Brain (organoid and tissue), 16 donors: ENCODE measurements at places on chromosomes 7 and 10. TPM values are rescaled to one million over a fixed set of nuclear protein-coding genes. Genes with fewer than 3 reads are reported as not detected.

DNA sequence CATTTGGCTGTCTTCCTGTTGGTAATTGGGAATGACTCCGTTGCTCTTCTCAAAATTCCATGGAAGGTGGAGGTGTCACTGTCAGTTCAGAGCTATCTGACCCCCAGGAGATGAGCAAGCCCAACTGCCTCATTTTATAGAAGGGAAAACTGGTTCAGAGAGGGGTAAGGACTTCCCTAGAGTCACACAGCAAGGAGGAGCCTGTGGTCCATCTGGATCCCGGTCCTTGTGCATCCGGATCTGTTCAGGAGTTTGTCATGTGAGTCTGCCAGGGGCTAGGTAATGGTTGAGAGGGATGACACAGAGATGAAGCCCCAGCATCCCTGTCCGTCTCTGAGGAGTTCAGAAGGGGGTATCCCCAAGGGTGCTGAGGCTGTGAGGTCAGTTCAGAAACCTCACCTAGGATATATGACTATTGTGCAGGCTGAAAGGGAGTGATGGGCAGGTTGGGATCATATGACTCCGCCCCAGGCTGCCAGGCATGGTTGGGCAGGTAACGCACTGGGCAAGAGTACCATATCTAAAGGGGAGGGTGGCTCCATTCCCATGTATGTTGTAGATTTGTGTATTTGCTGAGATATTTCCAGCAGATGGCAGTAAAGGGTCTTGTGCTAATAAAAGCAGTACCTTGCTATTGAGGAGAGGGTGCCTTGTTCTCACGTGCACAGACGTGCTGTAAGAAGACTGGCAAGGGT, 16.0 kb upstream of the SLC29A3 start:
- DNase-seq, result peak; percentile 77

GRCh38 chr7:134365341-134366054, 48.8 kb upstream of the SLC35B4 start:
- DNase-seq, result no peak

DNA sequence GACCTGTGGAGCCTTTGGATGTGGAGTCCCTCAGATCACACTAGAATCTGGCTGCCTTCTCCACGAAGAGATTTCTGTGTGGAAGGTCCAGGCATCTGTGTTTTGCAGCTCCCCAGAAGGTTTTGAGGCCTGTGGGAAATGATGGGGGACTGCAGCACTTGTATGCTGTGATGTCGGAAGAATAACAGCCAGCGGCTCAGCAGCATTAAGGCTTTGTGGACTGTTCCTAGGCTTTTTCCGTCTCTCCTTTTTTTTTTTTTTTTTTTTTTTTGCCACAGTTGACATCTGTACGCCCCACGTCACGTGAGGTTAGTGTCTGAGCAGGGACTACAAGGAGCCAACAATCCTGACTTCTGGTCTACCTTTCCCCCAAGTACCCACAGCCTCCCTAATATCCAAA, 181.3 kb downstream of the PFKFB3 start:
- DNase-seq, result no peak

- DNase-seq, result no peak
These were observed 29.1 kb upstream of the DGKB start for GRCh38 chr7:14931511-14932215.

DNA sequence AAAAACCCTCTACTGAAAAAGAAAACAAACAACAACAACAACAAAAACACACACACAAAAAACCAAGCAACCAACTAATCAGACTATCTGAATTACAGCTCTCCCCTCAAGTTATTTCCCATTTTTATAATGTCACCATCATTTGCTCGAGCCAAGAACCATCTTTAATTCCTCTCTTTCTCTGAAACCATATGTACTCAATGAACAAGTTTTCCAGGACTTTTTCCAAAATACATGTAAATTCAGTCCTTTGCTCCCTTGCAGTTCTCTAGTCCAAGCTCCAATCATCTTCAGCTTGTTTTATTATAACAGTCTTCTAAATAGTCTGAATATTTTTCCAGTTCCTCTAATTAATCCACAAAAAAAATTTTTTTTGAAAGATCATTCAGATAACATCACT, 506.0 kb downstream of the NXPH1 start:
- no peak for DNase-seq

DNA sequence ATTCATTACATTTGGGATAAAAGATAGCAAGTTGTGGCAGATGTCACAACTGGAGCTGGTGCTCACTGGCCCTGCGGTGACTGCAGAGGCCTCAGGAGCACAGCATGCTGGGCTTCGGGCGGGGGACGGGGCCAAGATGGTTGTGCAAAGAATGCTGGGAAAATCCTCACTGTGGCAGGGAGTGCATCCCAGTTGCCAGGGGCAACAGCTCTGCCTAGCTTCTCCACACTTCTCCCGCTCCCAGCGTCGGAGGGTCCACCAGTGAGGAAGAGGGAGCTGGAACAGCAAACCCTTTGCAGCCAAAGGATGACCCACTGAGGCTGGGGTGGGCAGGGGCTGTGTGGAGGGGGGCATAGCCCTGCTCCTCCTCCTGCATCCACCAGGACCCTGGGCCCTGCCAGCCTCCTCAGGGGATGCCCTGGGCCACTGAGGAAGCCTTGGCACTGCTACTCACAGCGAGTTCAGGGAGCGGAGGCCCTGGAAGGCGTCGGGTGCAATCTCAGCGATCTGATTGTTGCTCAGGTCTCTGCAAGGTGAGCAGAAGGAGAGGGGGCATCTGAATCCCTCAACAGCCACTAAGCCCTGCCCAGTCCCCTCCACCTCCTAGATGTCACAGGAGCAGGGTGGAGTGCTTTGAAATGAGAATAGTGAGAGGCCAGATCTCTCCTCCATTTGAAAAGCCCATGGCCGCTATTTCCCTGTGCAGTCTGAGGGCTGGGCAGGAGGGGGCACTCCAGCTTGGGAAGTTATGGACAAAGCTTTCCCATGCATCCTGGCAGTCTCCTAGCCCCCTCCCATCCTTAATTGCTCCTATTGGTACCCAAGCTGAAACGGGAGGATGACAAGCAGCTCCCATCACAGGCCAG, 126.5 kb downstream of the SLIT1 start:
- peak; percentile 89 for DNase-seq

DNA sequence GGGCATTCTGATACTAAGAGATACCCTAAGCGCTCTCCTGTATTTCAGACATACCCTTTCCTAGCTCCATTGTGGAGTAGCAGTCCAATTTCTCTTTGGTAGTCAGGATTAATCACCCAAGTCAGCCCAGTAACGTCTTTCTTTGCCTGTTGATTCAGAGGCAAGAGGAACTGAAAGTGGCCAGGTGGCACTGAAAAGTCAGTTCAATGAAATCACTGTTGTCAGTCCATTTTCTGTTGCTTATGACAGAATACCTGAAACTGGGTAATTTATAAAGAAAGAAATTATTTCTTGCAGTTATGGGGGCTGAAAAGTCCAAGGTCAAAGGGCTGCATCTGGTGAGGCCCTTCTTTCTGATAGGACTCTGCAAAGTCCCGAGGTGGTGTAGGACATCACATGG, 40.2 kb downstream of the ANKRD61 start:
- DNase-seq, result no peak

- DNase-seq, result no peak
These were observed 47.5 kb upstream of the AGR3 start for GRCh38 chr7:16929146-16929762.

- DNase-seq, result no peak
These were observed 344.6 kb upstream of the AOAH start for GRCh38 chr7:37068902-37069301.

GRCh38 chr7:51080622-51081269, 235.9 kb downstream of the COBL start:
- peak; percentile 74 for DNase-seq

GRCh38 chr7:129801882-129802281, 150.9 kb downstream of the UBE2H start:
- DNase-seq, result no peak

GRCh38 chr10:59991661-59992060, 85.3 kb upstream of the CCDC6 start:
- no peak for DNase-seq

DNA sequence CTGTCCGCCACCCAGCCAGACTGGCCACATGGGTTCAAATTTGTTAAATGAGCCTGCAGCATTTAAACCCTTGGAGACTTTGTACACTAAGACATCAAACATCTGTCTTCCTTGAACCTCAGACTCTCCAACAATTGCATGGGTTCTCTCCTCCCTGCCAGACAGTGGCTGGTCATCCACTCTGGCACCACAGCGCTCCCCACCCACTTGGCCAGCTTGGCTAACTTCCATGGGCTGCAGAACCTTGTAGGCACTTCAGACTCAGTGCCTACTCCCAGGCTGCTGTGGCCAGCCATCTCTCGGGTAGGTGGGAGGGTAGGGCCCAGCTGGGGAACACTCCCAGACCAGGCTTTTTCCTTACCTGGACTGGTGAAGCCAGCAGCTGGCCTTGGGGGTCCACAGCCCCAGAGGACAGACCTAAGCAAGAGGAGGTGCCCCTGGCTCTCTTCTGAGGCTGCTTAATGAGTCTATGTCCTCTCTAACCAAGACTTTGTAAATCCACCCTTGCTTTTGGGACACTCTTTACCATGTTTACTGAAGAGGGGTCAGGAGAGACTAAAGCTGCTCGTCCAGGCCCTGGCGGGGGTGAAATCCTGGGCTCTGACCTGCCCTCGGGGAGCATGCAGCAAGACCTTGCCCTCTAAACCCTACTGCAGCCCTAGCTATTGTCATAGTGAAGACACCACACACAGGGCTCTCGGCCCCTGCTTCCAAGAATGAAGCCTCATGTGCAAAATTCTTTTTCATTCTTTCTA, 82.7 kb downstream of the ARHGAP22 start:
- DNase-seq, result no peak

GRCh38 chr7:54596747-54597146, 54.6 kb downstream of the VSTM2A start:
- DNase-seq, result no peak

DNA sequence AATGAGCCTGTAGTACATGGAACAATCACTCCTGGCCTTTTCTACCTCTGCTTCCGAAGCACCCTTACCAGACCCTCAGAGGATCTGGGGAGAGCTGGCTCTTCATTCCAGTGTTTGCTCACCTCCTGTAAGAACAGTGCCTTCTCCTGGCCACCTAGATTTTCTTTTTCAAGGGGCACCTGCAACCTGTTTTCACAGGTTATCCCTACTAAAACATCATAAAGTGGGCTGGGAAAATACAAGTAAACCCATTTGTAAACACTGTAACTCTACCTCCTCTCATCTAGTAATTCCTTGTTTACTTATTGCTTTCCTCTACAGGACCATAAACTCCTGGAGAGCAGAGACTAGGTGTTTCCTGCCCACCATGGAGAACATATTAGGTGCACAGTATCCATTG, 1.1 kb downstream of the PIK3AP1 start:
- no peak for DNase-seq

- DNase-seq, result peak; percentile 85
These were observed 3.2 kb upstream of the LAT2 start for GRCh38 chr7:74206589-74207120.

GRCh38 chr10:104284846-104285245, 15.9 kb downstream of the GSTO2 start:
- no peak for DNase-seq

DNA sequence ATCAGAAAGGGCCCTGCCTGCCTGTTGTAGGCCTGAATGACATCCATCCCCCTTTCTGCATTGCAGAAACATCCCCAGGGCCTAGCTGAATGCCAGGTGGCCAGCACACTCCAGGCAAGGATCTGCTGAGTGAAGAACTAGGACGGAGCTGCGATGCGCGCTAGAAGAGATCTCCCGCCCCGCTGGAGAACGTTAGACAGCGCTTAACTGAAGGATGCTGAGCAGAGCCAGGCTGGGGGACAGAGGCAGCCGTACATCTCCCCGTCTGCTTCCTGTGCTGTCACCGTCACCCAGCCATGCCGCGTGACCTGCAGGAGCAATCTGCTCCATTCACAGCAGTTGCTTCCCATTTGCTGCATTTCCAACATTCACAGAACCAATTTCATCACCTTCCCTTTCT, 73.3 kb downstream of the FAM53B start:
- DNase-seq, result peak; percentile 65

DNA sequence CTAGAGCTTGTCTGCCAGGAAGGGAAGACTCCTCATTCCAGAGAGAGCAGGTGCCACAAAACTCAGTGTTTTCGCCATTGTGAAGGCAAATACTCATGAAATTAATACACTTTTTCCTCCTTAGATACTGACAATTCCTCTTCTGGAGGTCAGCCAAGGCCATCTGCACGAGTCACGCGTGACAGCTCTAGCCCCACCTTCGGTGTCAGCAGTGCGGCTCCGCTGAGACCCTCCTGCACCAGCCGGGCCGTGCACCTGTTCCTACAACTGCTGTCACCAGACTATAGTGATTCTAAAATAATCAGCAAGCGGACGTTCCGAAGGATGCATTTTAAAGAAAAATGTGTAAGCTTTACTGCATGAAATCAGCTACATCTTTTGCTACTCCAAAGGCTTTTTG, 127.7 kb downstream of the DIP2C start:
- DNase-seq, result no peak

DNA sequence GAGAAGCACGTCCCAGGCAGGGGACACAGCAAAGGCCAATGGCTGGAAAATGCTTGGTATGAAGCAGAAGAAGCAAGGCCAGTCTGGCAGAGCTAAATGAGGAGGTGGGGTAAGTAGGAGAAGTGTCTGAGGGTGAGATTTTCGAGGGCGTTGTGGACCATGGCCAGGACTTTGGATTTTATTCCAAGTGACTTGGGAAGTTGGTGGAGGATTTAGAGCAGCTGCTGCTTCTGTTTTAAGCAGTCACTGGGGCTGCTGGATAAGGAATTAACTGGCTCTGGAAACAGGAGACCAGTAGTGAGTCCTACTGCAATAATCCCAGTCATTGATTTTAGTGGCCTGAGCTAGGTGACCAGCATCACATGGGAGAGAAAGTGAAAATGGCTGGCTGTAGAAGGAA, 67.6 kb upstream of the GSDME start:
- peak; percentile 18 for DNase-seq

GRCh38 chr7:124457841-124458240, 307.8 kb downstream of the GPR37 start:
- DNase-seq, result no peak

DNA sequence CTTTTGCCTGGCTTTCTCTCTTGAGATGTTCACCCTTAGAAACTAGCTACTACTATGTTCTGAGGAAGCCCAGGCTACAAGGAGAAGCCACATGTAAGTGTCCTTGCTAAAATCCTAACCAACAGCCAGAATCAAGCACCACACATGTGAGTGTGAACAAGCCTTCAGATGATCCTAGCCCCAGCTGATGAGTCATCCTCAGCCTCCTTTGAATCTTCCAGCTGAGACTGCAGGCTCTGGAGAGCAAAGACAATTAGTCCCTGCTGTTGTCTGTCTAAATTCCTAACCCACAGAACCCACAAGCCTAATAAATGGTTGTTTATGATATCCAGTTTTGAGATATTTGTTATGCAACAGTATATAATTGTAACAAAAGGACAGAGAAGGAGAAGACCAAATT, 92.8 kb upstream of the TAC1 start:
- DNase-seq, result no peak

WNT8B gene
- polyA plus RNA-seq, result 0.80 TPM

FZD8 gene
- 14.8 TPM for polyA plus RNA-seq

DOCK4 gene
- 8.4 TPM for polyA plus RNA-seq

BUB3 gene
- polyA plus RNA-seq, result 230 TPM

CPN1 gene
- polyA plus RNA-seq, result not detected

NKX1-2 gene
- polyA plus RNA-seq, result 0.08 TPM

NUTM2E gene
- polyA plus RNA-seq, result not detected

SRRM3 gene
- polyA plus RNA-seq, result 20.5 TPM

HTRA1 gene
- 280 TPM for polyA plus RNA-seq

GRIFIN gene
- not detected for polyA plus RNA-seq

PTPRZ1 gene
- polyA plus RNA-seq, result 26.3 TPM

SPOCK2 gene
- 189 TPM for polyA plus RNA-seq

KIAA1217 gene
- polyA plus RNA-seq, result 1.7 TPM

SCRN1 gene
- 142 TPM for polyA plus RNA-seq
